NCI-H1092 treated with DMSO at 0.1 percent for 48 hours (cell line): ENCODE measurements at places on chromosomes 3 and 15.

- no peak for DNase-seq
Measured at GRCh38 chr15:41669701-41670100, 9.5 kb downstream of the MGA start.

DNA sequence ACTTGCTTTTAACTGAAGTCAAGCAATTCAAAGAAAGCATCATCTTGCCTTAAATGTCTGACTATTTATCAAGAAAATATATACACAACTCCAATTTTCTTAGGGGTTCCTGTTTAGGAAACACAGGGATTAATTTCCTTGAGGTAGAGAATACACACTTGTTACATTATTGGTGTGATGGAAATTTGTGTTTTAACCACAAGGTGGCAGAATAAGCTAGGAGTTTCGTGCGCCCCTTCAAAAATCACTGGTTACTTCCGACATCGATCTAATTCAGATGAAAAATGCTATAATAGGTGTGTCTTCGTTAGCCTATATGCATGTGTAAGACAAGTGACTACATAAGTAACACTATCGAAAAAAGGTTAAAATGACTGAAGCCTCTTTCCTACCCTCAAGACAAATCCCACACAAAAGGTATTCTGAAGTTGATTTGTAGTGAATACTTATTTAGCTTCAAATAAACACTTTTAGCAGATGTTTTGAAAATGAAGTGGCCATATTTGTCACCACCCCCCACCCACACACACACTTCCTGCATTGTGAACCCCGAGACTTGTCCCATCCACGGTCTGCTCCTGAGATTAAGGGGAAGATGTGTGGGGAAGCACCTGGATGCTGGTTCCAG lies 246.5 kb downstream of the ROBO1 start:
- DNase-seq = peak; percentile 40

DNA sequence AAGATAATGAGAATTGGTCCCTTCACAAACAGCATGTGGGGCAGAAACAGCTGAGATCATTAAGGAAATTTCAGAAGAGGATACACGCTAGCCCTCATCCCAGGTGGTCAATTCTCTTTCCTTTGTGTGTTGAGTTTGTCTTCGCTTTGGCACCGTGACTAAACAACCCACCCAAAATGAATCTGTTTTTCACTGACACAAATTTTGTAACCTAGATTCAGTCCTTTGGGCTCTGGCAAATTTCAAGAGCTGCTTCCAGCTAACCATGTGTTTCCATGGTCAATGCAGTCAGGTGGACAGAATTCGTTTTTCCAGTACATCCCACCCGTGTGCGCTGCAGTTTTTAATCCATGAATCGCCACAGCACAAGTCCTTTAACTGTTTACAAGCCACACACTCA lies 435.4 kb downstream of the WDR72 start:
- no peak for DNase-seq

DNA sequence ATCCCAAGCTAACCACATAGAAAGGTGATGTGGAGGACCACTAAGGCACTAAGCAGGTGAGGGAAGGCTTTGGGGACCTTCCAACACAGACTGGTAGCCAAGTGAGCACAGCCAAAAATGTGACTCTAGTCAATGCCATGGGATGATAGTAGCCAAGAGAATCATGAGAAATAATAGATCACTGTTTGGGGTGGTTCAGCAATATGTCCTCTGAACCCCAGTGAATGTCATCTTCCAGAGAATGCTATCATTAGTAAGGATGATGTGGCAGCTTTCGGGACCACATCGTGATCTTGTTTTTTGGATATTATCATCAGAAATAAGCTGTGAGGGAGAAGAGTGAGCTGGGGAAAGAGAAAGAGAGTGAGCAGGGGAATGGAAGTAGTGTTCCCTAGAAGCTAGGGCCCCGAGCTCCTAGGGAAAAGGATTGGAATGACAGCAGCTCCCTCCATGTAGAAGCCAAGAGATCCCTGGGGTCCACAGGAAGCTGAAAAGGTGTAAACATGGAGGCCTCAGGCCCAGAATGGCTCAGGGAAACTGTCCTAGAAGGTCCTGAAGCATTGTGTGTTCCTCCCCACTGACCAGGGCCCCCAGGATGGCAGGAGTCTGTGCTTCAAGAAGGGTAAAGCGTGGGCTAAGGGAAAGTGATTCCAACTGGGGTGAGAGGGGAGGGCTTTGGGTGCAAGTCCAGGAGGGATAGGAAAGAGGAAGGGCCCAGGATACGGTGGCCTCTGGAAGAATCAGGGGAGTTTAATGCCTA lies 56.6 kb upstream of the KLF13 start:
- no peak for DNase-seq

GRCh38 chr3:174955513-174956016 lies 96.4 kb downstream of the NAALADL2 start:
- no peak for DNase-seq

GRCh38 chr3:116032176-116032575 lies 408.9 kb downstream of the GAP43 start:
- DNase-seq = no peak

GRCh38 chr15:40844696-40845030 lies 815 bp downstream of the SPINT1 start:
- no peak for DNase-seq

DNA sequence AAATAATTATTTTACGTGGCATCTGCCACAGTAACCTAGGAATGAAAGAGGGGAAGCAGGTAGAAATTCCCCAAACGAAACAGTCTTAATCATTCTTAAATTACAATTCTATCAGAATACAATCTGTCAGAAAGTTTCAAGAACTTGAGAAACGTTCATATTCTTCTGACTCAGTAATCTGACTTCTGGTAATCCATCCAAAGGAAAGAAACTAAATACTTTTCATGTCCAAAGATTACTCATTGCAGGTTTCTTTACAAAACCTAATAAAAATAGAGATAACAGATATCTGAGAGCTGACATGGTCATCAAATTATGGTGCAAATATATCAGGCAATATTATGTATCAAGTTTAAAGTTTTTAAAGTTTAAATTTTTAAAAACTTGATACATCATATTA lies 109.4 kb downstream of the DLG1 start:
- no peak for DNase-seq

DNA sequence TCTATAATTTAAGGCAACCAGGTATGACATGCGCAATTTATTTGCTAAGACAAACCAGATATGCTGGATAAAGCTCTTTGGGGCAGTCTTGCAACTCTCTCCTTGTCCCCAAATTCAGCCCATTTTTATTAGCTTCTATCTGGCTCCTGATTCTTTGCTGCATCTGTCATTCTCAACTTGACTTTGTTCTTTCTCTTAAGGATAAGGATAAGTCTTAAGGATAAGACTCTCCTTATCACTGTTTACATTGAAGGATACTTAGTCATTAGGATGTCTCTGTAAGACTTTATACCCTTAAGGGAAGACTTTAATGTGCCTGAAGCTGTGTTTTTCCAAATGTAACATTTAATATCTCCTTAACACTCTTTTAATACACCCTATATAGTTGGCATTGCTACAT lies 49.2 kb downstream of the ALCAM start:
- no peak for DNase-seq

DNA sequence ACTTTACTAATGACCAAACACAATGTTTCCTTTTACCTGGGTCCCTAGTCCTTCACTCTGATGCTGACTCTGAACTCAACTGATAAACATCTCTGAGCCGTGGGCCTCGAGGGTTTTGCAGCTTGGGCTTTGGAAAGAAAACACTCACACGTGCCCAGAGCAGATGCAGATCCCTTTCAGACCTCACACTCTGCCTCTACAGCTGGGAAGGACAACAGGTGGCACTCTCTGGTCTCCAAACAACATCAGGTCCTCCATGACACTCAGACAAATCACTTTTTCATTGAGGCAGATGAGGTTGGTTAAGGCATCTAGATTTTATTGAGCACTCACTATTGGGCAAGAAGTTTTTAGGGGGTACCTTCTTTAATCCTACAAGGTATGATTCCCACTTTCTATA lies 64.7 kb upstream of the NTRK3 start:
- no peak for DNase-seq

DNA sequence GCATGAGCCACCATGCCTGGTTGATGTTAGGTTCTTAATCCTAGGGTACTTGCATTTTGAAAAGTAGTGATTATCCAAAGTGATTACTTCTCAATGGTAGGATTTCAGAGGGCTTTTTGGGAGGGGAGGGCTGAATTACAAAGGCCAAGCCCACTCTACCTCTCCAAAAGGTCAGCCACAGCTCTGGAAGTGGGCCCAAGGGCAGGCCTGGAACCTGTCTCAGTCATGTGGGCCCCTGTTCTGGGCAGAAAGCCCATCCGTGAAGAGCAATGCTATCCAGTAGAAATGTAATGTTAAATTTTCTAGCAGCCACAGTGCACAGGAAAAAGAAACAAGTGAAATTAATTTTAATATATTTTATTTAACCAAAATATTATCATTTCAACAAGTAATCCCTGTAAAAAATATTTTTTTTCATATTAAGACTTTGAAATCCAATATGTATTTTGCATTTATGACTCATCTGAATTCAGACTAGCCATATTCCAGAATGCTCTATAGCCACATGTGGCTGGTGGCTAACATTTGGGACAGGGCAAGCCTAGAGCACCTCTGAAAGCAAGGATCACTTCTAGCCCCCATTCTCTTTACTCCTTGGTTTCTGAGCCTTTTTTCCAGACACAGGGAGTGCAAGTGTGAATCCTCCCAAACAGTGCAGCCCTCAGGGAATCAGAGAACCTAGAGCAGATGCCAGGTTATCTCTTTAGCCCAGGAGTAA lies 16.8 kb downstream of the RFT1 start:
- no peak for DNase-seq
